Activated CD4-positive, CD25-positive, alpha-beta regulatory T cell treated with anti-CD3 and anti-CD28 coated beads, Interleukin-2, amount 50 U/mL, for 72 hours (primary cell): ENCODE measurements at places on chromosomes 5 and 9.
A peak's percentile ranks its signal among the peaks of the same experiment; 100 is the strongest.

- peak; percentile 64 for DNase-seq
These were observed 2.8 kb downstream of the MGAT4B start for GRCh38 chr5:179803651-179804554.

- DNase-seq: no peak
These were observed 151.7 kb upstream of the MPDZ start for GRCh38 chr9:13431222-13431536.

- DNase-seq: no peak
These were observed 58.2 kb downstream of the ZNF354C start for GRCh38 chr5:179118338-179118737.

GRCh38 chr5:93191035-93191817, 389.8 kb downstream of the NR2F1-AS1 start:
- DNase-seq: no peak

- DNase-seq: no peak
These were observed 570.4 kb upstream of the ST8SIA4 start for GRCh38 chr5:101473483-101473882.

DNA sequence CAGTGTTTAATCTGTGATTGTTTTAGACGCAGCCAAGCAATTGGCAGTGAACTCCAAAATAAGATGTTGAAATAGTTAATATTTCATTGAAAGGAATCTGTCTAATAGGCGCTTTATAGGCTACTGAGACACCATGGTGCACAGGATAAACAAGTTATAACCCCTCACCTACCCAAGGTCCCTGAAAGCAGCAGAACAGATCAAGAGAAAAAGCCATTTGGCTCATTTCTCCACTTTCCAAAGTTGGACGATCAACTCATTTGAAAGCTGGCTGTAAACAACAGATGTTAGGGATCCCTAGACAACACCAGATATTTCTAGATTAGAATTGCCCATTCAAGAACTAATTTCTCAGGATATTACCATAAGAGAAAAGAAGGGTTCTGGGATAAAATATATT, 4.9 kb downstream of the PUM3 start:
- DNase-seq: no peak

GRCh38 chr9:81680006-81680405, 9.3 kb downstream of the TLE1 start:
- DNase-seq: no peak

DNA sequence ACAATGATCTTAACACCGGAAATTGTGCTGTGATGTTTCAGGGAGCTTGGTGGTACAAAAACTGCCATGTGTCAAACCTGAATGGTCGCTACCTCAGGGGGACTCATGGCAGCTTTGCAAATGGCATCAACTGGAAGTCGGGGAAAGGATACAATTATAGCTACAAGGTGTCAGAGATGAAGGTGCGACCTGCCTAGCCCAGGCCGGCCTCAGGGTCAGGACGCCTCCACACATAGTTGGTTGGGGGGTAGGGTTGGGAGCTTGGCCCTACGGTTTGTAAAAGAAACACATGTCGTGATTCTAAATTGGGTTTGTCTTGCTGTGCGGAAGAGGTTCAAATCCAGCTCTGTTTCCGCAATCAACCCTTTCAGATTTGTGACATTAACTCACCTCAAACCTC, 6.6 kb downstream of the FCN2 start:
- no peak for DNase-seq

GRCh38 chr5:120479066-120479465, 15.0 kb downstream of the PRR16 start:
- DNase-seq: no peak

DNA sequence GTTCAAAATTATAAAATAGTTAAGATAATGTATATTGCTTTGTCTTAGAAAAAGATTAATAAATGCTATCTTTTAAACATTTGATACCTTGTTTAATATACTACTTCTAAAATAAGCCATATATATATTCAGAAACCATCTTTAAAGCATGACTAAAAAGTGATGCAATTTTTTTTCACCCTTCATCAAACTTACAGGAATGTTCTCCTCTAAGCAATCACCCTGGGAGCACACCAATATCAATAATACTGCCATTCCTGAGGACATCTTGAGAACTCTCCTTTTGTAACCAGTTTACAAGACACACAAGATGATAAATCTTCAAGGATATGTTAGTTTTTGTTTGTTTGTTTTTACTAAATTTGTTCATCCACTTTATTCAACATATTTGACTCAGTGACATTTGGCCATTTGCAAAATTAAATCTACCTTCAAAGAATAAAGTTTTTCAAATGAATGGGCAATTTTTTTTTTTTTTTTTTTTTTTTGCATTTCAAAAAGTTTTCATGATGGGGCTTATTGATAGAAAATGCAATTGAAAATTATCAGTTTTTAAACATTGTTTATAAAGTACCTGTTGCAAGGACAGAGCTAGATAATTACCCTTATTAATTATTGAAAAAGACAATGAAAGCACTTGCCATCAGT, 17.2 kb downstream of the FOXD1 start:
- no peak for DNase-seq

GRCh38 chr5:32505756-32506155, 61.2 kb upstream of the ZFR start:
- no peak for DNase-seq

- no peak for DNase-seq
These were observed 17.5 kb upstream of the IQGAP2 start for GRCh38 chr5:76385540-76385939.

DNA sequence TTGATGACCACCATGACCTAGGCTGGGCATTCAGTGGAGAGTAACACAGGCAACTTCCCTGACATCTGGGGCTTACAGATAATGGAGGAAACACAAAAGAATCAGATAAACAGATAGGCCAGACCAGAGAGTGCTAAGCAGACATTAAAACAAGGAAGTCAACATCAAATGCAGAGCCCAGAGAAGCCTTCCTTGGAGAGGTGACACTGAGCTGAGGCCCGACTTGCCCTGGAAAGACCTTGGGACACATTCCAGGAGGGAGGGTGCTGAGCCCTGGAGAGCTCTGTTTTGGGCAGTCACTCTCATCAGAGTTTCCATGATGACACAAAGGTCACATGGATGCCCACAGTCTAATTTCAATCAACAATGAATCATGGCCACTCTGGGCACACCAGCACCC, 31.9 kb upstream of the C5orf58 start:
- no peak for DNase-seq

DNA sequence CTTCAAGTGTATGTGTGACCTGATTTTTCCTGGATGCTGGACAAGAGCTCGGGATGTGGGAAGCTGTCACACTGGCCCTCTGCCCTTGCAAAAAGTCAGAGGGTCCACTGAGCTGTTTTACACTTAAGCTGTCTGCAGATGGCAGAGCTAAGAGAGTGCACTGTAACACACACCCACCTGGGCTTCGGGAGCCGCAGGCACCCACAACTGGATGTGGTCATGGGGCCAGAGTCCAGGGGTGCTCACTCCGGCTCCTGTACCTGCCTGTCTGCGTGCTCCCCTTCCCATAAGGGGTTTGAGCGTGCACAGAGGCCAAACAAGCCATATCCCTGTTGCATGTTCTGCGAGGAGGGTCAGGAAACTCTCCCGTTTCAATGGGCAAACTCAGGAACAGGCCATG, 82.5 kb downstream of the LRRC70 start:
- DNase-seq: no peak

GRCh38 chr5:103411711-103412110, 150.9 kb downstream of the NUDT12 start:
- no peak for DNase-seq

DNA sequence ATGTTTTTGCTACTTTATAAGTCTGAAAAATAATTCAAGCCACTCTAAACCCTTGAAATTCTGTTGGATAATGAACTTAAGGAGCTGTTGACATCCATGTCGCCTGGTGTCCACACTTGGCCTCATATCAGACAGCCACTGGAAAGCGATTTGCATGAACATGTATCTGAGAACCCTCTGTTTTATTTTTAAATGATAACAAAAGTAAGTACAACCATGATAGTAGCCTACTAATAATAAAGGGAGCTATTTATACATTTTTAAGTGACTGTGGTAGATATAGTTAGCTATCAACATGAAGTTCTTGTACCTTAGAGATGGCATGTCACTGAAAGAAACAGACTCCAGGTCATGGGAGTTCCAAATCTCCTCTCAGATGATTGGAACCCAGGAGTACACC, 53.3 kb downstream of the PLCXD3 start:
- DNase-seq: no peak

DNA sequence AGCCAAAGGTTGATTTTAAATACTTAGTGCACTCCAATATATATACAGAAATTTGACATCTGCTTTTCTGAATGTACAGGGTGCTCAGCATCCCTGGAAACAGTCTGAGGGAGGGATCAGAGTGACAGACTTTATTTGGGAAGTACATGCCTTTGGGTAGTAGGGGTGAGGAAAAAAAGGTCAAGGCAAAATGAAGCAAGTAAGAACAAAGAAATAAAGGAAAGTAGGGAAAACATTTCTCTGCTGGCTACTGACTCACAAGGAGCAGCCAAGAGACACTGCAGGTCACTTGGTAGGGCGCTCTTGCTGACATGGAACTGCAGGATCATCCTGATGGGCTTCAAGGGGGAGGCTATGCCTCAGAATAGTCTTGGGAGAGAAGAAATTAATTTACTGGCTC, 380.9 kb downstream of the RAB3C start:
- no peak for DNase-seq

DNA sequence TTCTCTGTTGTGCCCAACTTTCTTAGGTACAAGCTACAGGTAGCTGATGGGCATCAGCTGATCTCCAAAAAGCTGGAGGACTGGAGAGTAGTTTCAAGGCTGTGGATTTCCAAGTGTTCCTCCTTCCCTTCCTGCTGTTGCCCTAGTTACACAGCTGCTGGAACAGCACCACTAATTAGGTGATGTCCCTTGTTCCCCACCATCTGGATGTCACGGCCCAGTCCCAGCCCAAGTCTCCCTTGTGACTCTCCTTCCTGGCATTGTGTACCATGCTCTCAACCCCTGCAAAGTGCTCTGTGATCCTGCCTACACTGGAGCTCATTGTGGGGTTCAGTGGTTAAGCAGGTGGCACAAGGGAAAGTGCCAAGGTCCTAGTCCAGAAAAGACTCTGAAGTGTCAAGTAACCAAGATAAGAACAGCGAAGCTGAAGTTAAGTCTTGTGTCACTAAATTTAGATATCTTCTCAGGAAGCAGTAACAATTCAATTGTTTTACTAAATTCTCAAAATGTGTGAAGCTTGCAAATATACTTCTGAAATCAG, 604.5 kb downstream of the ISL1 start:
- DNase-seq: no peak

- no peak for DNase-seq
These were observed 244.8 kb downstream of the CSNK1G3 start for GRCh38 chr5:123756816-123757215.

GRCh38 chr9:118306801-118307200, 602.6 kb downstream of the TLR4 start:
- no peak for DNase-seq

GRCh38 chr9:113187929-113188595, 33.0 kb downstream of the FKBP15 start:
- DNase-seq: no peak

DNA sequence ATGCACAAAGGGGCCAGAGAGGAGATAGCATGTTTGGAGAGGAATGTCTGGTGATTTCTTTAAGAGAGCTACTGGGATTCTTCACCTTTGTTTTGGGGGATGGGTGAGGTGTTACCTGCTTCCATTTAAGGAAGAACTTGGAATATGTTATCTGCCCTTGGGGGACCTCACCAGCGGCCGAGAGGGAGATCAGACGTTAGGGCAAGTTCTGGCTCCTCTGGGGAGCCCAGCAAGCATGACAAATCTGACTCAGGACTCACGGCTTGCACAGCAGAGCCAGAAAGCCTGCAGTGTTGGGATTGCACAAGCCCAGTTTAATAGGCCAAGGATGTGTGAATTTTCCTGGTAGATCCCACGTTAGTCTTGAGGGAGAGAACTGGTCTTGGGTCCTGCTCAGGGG, 40.3 kb downstream of the SLC28A3 start:
- DNase-seq: no peak

GRCh38 chr9:127586537-127586936, 25.5 kb upstream of the STXBP1 start:
- DNase-seq: peak; percentile 51

DNA sequence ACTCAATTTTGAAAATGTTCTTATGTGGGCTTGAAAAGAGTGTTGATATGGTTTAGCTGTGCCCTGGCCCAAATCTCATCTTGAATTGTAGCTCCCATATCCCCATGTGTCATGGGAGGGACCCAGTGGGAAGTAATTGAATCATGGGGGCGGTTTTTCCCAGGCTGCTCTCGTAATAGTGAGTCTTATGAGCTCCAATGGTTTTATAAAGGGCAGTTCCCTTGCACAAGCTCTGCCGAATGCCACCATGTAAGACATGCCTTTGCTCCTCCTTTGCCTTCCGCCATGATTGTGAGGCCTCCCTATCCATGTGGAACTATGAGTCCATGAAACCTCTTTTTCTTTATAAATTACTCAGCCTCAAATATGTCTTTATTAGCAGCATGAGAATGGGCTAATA, 71.0 kb downstream of the USP20 start:
- no peak for DNase-seq

- DNase-seq: no peak
These were observed 16.4 kb upstream of the FCN2 start for GRCh38 chr9:134863941-134864820.

DNA sequence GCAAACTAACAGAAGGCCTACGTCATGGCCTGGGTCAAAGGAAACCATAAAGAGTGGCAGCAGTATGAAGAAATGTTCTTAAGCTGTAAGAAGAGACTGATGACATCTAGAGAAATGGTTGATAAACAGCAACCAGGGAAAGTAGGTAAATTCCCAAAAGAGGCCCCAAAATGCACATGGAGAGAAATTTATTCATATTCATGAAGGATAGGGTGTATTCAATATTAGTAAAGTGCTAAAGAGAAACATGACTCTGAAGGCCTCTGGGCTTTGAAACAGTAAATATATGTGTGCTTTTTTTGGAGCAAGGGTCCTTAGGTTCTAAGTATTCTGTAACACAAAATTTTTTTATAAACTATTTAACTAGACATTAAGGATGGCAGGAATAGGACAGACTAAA, 149.7 kb upstream of the GRIA1 start:
- DNase-seq: no peak

DNA sequence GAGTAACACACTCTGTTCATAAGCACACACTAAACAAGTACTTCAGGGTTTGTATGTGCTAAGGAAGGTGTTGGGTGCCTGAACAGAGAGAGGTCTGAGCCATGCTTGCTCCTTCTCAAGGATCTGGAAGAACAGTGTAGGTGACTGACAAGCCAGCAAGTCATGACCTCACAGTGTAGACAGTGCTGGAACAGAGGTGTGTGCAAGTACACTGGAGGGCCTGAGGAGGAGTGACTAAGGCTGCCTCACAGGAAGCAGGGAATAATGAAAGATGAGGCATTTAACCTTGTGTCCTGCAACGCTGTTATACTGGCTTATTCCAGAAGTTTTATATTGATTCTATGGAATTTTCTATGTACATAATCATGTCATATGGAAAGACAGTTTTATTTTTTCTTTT, 83.9 kb downstream of the TMEM174 start:
- DNase-seq: no peak
